Upper lobe of left lung (tissue), 6 donors: ENCODE measurements at places on chromosomes 3 and 15. TPM values are rescaled to one million over a fixed set of nuclear protein-coding genes. Genes with fewer than 3 reads are reported as not detected.

DNA sequence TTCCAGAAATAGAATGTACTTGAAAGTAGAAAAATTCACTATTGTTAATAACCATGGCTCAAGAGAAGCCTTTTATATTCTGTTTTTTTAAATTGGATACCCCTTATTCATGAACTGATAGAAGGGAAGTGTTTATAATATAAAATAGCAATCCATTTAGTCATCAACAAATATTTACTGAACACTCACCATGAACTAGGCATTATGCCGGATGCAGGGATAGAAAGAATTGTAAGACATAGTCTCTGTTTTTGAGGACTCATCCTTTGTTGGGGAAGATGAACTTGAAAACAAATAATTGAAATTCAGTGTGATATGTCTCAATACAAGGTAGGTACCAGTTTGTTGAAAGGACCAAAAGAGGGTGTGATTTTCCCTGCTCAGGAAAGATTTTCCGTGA lies 160.9 kb upstream of the SATB1 start:
- DNase-seq = no peak

- DNase-seq = no peak
Observed at GRCh38 chr15:48010316-48010715, 110.5 kb upstream of the SLC24A5 start.

GRCh38 chr3:130929804-130930203 lies 35.9 kb downstream of the ATP2C1 start:
- DNase-seq = no peak

DNA sequence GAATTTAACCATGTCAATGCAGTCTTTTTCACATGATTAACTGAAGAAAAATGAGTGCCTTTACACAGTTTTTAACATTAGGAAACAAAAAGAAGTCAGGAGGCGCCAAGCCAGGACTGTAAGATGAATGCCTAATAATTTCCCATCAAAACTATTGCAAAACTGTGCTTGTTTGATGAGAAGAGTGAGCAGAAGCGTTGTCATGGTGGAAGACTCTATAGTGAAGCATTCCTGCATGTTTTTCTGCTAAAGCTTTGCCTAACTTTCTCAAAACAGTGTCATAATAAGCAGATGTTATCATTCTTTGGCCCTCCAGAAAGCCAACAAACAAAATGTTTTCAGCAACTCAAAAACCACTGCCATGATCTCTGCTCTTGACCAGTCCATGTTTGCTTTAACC lies 156.8 kb upstream of the CDIN1 start:
- DNase-seq = no peak

DNA sequence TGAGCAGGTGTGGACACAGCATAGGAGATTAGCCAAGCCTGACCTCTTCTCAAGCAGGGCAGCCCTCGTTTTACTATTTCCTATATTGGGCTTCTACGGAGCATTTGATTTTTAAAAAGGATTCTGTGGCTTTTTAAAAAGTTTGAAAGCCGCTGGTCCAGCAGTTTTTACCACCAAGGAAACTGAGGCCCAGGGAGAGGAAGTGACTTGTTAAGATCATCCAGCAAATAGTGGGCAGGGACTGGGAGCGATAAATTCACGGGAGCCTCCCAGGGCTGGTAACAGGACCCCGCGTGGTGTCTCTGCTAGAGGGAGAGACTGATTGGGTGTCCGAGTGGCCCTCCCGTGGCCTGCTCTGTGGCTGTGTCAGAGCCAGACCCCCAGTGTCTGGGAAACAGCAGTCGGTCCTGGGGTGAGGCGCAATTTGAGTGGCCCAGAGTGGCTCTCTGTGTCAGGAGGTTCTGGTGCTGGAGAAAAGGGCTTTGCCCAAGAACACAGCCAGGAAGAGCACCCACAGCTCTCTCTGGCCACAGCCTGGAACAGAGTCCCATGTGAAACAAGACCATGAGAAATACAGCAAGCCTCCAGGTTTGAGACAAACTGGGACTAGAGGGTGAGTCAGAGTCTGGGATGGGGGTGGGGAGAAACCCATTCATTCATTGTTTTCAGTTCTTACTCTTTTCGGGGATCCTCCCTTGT lies 4.2 kb downstream of the FURIN start:
- no peak for DNase-seq

GRCh38 chr15:65217526-65218482 lies 6.5 kb upstream of the CILP start:
- DNase-seq = no peak

DNA sequence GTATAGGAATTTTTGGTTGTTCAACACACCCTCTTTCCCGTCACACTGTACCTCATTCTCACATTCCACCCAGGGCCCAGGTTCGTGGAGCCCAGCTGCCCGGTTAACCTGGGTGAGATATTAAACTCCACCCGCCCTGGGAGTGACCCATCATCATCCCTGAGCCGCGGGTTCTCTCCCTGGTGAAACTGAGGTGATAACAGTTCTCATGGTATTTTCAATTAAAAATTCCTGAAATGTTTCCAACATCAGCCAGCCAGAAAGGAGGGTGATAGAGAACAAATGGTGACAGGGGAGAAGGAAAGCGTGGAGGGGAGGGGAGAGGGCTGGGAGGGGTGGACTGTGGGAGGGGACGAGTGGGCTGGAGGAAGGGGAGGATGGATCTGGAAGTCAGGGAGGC lies 148.8 kb downstream of the ALDH1A2 start:
- no peak for DNase-seq

DNA sequence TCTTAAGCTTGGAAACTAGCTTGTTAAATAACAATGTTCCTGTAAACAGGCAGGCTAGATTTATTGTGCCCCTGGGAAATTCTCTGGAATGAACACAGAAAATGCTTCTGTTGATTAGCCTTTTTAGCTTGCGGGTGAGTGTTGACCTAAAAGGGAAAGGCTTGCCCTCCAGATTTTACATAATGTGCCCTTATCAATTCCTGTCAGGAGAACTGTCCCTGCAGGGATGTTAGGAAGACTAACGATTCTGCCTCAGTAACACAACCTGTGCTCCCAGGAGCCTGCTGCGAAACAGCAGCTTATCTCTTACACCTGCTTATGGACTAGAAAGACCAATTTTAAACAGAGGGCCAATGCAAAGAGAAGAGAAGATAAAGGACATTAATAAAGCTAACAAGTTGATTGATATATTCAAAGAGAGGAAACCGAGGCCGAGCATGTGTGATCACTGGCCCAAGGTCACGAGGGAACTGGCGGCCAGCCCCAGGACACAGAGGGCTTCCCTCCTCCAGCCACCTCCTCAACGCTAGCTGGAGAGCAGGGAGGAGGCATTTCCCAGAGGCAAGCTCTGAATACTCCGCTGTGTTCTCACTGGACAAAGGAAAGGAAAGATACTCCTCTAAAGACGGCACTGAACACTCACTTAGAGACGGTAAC lies 48.4 kb upstream of the TJP1 start:
- peak; percentile 26 for DNase-seq

GRCh38 chr3:60289341-60290121 lies 961.7 kb downstream of the FHIT start:
- no peak for DNase-seq

GRCh38 chr3:30356866-30357753 lies 249.3 kb upstream of the TGFBR2 start:
- DNase-seq = no peak

- DNase-seq = peak; percentile 75
Observed at GRCh38 chr3:45665101-45665572, 24.1 kb upstream of the SACM1L start.

DNA sequence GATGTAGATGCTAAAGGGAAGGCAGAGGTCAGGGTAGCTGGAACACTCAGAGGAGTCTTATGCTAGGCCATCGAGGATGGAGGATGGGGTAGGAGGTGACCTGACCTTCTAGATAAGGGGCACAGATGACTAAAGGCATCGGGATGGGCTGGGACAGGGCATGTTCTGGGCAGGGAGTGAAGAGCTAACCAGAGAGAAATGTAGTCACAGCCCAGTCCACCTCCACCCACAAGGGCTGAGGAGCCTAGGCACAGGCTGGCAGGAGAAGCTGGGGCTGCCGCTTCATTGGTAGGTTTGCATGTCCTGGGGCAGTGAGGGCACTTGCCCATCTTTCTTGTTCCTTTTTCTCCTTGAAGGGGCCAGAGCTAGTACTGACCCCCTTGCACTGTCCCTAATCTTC lies 12.6 kb downstream of the CLK3 start:
- DNase-seq = no peak

DNA sequence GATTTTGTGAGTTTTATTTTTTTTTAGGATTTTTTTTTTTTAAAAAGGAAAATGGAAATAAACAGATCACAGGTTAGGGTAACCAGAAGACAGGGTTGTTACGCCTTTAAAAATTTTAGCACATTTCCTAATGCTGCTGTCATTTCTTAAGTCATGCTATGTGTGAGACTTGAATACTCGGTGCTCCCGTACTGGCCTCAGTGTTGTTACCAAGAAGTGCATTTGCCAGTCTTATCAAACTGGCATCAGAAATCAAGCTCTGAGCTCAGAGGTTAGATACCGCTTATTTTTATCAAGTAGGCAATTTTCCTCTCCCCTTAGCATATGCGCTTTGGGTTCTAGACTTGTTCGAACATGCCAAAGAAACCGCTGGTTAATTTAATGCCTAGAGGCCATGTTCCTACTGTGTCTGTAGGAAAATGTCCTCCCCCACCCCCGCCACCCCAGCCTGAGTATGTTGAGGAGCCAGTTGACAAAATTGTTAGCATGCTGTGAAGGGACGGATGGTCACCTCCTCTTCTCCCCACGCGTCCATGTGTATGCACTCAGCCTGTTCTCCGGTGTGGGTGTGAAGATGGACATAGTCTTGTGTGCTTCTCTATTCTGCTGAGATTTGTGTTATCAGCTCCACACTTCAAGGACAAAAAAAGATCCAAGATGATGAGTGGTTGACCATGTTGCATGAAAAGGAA lies 88.9 kb downstream of the ITPR1 start:
- no peak for DNase-seq

- DNase-seq = no peak
Observed at GRCh38 chr3:45075821-45076625, 49.9 kb downstream of the CLEC3B start.

GRCh38 chr15:58053315-58054153 lies 12.0 kb downstream of the ALDH1A2 start:
- no peak for DNase-seq

DNA sequence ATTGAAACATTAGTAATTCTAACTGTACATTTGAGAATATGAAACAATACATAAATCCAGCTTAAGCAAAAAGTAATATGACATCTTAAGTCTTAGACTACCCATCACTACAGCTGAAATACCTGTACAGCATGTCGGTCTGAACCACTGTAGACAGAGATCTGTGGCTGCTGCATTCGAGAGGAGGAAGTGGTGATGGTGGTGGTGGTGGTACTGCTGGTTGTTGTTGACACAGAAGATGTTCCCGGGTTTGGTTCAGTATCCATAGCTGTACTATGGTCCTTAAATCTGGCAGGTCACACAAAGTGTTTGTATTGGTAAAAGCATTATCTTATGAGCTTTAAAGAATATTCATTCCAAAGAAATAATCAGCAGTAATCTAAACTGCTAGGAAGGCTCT lies 2.9 kb downstream of the PHC3 start:
- peak; percentile 35 for DNase-seq

DNA sequence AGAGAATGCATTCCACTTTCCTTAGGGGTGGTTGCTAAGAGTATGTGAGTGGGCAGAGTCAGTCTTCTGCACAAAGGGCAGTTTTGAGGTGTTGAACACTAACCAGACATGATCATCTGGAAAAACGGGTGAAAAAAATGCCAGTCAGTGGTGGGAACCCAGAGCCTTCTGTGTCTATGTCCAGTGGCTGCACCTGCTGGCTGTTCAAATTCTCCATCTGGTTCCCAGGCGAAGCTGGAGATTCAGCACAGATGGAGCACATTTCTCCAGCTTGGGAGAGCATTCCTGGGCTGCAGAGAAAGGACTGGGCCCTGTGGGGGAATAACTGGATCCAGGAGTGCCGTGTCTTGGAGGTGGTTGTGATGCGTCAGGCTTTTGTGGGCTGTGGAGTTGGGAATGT lies 74.1 kb downstream of the TRAK1 start:
- DNase-seq = no peak

CX3CR1 gene
- total RNA-seq = 3.6 TPM

PLSCR4 gene
- total RNA-seq = 56.4 TPM

IQCF2 gene
- total RNA-seq = not detected

COMMD2 gene
- total RNA-seq = 44.0 TPM

C3orf22 gene
- not detected for total RNA-seq

IGSF10 gene
- 27.2 TPM for total RNA-seq

OXSR1 gene
- 43.7 TPM for total RNA-seq
